GM23248 (cell line): ENCODE measurements at places on chromosomes 3 and 15.
A peak's percentile ranks its signal among the peaks of the same experiment; 100 is the strongest.

GRCh38 chr3:129195731-129196256, 12.1 kb upstream of the CNBP start:
- peak; percentile 97 for DNase-seq

- peak; percentile 77 for DNase-seq
Measured at GRCh38 chr3:30553641-30554316, 52.6 kb upstream of the TGFBR2 start.

- DNase-seq: no peak
Measured at GRCh38 chr15:96338766-96339618, 8.5 kb downstream of the NR2F2 start.

DNA sequence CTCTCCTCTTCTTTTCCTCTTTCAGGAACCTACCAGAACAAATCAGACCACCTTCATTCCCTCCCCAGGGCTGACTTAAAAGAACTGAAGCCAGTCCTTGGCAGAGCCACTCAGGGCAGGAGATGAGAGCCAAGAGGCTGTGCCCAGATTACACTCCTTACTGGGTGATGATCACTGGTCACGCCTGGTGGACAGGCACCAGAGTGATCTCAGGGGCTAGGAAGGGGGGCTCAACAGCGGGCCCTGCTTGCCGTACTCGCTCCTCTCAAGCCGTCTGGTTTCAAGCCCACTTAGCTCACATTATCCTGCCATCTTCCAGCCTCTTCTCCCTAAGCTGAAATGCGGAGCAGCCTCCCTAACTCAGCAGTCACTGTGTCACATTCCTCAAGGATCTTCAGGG, 1.7 kb upstream of the FAH start:
- DNase-seq: no peak

DNA sequence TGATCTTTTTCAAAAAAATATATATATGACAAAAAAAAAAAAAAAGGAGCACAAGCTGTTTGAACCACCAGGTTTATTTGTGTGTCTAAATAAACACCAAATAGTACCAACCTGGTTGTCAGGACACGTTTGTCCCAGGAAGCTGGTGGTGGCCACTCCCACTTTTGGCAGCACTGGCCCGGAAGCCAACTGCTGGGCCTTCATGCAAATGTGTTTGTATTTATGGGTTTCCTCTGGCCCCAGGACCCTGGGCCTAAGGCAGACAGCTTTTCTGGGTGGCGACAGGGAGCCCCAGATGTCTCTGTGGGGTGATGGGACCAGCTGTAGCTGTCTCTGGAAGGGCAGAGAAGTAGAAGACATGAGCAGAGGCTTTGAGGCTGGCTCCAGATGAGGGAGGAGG, 31.6 kb downstream of the PRKCD start:
- DNase-seq: no peak

DNA sequence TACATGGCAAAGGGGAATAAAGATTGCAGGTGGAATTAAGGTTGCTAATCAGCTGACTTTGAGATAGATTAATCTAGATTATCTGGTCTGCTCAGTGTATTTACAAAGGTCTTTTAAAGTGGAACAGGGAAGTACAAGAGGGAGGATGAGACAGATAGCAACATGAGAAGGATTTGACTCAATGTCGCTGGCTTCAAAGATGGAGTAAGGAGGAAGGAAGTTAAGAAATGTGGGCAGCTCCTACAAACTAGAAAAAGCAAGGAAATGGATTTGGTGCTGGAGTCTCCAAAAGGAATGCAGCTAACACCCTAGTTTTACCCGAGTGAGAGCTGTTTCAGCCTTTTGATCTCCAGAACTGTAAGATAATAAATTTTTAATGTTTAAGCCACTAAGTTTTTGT, 180.7 kb upstream of the TTC14 start:
- no peak for DNase-seq

- no peak for DNase-seq
Measured at GRCh38 chr3:50950591-50950990, 275.9 kb downstream of the DOCK3 start.

GRCh38 chr3:115551016-115551415, 72.3 kb upstream of the GAP43 start:
- peak; percentile 2 for DNase-seq

DNA sequence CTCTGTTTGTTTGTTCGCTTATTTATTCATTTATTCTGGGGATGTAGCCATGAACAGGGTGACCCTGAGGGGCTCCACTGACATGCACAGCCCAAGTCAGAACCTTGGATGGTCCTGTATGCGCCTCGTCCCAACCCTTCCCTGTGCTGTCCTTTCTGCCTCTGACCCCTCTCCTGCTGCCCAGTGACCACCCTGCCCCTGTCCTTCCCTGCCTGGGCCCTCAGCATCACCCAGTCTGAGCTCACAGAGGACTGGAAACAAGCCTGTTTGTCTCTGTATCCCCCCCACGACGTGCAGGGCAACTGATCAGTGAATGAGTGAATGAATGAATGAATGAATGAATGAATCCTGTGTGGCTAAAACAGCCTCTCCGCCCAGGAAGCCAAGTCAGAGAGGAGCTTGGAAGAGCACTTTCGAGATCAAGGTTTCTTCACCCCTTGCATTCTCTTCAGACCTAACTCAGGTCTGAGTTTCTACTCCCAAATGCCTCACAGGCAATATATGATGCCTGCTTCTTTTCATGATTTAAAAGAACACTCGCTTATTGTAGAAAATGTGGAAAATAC, 157.7 kb downstream of the SMAD6 start:
- no peak for DNase-seq

- DNase-seq: no peak
Measured at GRCh38 chr15:25188551-25189101, 233.8 kb downstream of the SNRPN start.

DNA sequence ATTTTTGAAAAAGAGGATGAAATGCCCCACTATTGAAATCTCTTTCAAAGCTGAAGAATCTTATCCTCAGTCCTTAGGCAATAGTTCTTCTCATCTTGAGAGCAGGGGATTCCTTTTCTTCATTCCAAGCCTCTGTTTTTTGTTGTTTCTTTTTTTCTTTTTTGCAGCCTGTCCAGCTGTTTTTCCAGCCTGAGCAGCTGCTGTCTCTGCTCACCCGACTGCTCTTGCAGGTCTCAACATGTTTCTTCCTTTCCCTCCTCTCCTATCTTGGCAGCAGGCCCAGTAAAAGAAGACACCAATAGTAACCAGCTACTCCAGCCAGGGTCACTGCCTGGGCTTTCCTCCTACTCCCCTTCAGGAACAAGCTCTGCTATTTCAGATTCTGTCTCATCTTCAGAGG, 23.8 kb downstream of the MEX3B start:
- no peak for DNase-seq

DNA sequence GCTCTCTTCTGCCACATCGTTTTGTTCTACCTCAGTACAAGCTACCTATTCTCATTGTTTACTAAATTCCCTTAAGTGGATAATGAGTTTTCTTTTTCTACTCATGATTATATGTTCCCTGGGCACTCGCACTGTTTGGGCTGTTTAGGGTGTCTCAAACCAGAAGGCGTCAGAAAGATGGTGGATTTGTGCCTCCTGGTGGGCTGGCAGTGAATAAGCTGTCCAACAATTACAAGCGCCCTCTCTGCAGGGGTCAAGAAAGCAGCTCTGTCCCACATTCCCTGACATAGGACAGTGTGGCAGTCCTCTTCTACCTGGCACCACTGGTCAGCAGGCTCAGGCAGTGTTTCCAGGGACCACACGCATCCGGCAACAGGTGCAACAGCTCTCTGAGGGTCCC, 173.4 kb upstream of the PPP2R3A start:
- DNase-seq: no peak

- peak; percentile 78 for DNase-seq
Measured at GRCh38 chr3:128009952-128010846, 42.0 kb upstream of the SEC61A1 start.

GRCh38 chr3:37910671-37911400, 49.2 kb downstream of the CTDSPL start:
- no peak for DNase-seq

GRCh38 chr3:65828706-65829105, 210.0 kb downstream of the MAGI1 start:
- DNase-seq: peak; percentile 78

DNA sequence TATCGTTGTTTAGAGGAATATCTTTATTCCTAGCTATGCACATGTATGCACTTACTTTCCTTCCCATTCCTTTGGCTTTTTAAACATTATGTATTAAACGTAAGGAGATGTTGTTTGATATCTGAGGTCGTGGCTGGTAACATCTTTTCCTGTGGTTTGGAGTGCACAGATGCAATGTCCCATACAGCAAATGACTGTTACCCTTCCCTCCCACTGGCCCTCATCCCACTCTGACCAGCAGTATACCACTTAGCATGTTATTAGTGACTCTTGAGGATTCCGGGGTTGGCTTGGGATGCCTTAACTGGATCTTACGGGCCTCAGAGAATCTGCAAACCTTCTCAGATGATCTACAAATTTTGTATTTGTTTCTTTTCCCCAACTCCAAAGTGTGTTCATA, 34.5 kb downstream of the TGFBR2 start:
- DNase-seq: no peak

GRCh38 chr3:187914231-187914630, 169.0 kb upstream of the BCL6 start:
- DNase-seq: no peak

GRCh38 chr3:187714404-187714979, 12.1 kb upstream of the RTP2 start:
- DNase-seq: peak; percentile 78

- DNase-seq: peak; percentile 77
Measured at GRCh38 chr3:8488411-8488810, 13.2 kb upstream of the LMCD1 start.

DNA sequence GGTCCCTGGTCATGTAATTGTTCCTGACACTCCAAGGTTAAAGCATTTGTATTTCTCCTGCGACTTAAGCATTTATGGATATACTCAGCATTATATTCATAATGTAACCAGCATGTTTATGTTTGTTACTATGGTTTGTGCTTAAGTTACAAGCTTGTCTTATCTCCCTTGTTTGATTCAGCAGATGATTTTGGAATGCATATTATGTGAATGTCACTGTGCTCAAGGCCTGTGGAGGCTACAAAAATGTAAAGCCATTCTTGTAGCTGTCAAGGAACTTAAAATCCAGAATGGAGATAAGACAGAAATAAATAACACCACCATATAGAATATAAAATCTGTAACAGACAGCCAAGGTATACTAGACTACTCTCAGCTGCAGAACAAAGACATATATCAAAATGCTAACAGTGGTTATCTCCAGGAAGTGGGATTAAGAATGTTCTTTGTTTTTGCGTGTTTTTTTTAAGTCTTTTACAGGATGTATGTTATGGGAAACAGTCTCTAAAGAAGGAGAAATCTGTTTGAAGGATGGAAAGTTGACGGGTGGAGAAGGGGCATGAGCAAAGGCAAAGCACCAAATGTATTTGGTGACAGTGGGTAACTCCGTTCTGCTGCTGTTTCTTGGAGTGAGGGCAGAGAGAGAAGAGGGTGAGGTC, 61.4 kb downstream of the IGF2BP2 start:
- no peak for DNase-seq

- DNase-seq: no peak
Measured at GRCh38 chr15:82979726-82980125, 6.3 kb upstream of the RAMAC start.

DNA sequence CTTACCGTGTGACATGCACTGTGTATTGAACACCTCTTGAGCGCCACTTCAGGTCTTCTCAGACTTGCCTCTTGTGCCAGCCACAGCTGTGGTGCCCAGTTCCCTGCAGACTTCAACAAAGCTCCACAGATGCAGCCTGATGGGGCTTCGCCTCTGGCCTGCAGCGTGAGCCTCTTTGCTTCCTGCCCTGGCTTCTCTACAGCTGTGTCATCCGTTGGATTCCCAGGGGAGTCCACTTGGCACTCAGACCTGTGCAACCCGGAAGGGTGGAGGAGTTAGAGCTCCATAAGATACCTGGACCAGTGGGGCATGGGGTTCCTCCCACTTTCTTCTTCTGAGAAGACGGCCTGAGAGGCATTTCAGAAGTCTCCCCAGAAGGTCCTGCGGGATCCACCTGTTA, 57.7 kb upstream of the BNIP2 start:
- no peak for DNase-seq

- DNase-seq: no peak
Measured at GRCh38 chr15:66124651-66125050, 128.9 kb downstream of the MEGF11 start.
